HCT116 (cell line): ENCODE measurements at places on chromosomes 6 and 20. TPM values are rescaled to one million over a fixed set of nuclear protein-coding genes. Genes with fewer than 3 reads are reported as not detected.
A peak's percentile ranks its signal among the peaks of the same experiment; 100 is the strongest.

DNA sequence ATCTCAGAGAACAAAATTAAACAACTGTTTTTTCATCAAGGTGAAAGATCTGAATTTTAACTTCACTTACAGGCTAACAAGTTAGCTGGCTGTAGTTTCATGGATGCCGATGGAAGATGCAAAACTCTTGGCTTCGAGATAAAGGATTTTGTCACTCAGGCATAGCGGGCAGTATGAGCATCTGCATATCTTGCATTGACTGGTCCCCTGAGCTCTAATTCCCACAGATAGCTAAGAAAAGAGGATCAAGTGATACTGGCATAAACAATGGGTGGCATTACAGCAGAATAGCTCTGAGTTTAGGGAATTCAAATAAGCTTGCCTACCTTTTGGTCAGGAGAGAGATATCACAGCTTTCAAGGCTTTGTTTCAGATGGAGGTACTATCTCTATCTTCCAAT lies 1.8 kb upstream of the CLVS2 start:
- no peak for DNase-seq
- no peaks in the 10 kb centered on the region for H3K36me3 ChIP-seq
- no peaks in the 10 kb centered on the region for H3K4me1 ChIP-seq
- H3K4me3 ChIP-seq, result no peak overlapping the region
- H3K27ac ChIP-seq, result no peak overlapping the region

GRCh38 chr20:49811825-49812506 lies 662 bp upstream of the SLC9A8 start:
- peaks cover 2% of the 10 kb centered on the region; the same call in 1 of the 2 replicates for H3K36me3 ChIP-seq
- DNase-seq, result no peak
- peak overlapping the region; percentile 67 for H3K27ac ChIP-seq

GRCh38 chr6:167767715-167768107 lies 59.0 kb upstream of the AFDN start:
- H3K27ac ChIP-seq, result no peak overlapping the region
- H3K4me3 ChIP-seq, result no peak overlapping the region
- H3K27me3 ChIP-seq, result no peaks in the 10 kb centered on the region; the same call in none of the 2 replicates
- H3K36me3 ChIP-seq, result no peaks in the 10 kb centered on the region

- no peak overlapping the region for H3K4me3 ChIP-seq
- peaks cover 15% of the 10 kb centered on the region; the same call in 1 of the 2 replicates for H3K4me1 ChIP-seq
- H3K36me3 ChIP-seq, result no peaks in the 10 kb centered on the region
Observed at GRCh38 chr6:20126102-20126752, 86.0 kb downstream of the MBOAT1 start.

GRCh38 chr20:45685896-45686295 lies 15.9 kb upstream of the WFDC11 start:
- no peaks in the 10 kb centered on the region for H3K27me3 ChIP-seq
- H3K27ac ChIP-seq, result no peak overlapping the region
- no peaks in the 10 kb centered on the region for H3K4me1 ChIP-seq
- DNase-seq, result no peak

GRCh38 chr6:104887350-104887749 lies 27.6 kb upstream of the HACE1 start:
- H3K4me1 ChIP-seq, result no peaks in the 10 kb centered on the region
- no peak overlapping the region for H3K4me3 ChIP-seq
- no peaks in the 10 kb centered on the region for H3K36me3 ChIP-seq
- no peaks in the 10 kb centered on the region for H3K27me3 ChIP-seq
- DNase-seq, result no peak

DNA sequence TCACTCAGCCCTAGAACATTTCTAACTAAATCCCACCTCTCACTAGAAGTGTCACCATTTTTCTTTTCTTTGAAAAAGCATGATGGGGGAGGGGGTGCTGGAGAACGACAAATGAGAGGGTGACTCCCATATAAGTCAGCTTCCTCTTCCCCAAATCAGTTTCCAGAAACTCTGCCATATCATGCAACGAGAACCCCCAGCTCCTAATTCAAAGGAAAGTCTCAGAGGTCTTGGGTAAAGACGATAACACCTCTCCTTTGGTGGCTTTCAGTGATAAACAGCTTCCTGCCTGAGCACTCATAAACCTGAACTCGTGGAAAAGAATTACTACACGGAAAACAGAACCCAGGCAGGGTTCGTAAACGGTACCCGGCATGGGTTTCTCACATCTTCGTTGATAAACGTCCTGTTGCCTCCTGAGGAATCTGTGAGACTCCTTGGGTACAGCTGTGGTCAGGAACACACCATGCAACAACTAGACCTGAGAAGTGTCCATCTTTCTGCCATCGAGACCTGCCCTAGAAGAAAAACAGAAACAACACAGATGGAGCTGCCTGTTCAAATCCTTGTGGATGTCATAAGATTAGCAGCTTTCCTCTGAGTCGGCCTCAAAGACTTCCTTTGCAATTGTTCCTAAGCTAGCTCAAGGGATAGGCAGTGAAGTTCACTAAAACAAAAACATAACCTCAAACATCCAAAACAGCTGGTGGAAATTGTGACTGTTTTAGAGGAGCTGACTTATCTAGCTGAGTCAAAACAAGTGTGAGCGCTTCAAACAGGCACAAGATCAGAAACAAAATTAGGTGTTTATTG lies 185.8 kb upstream of the PRDM1 start:
- no peak overlapping the region for H3K27ac ChIP-seq
- DNase-seq, result no peak
- H3K4me3 ChIP-seq, result no peak overlapping the region
- H3K4me1 ChIP-seq, result no peaks in the 10 kb centered on the region
- no peaks in the 10 kb centered on the region for H3K27me3 ChIP-seq

GRCh38 chr20:53133125-53133524 lies 161.0 kb downstream of the TSHZ2 start:
- no peaks in the 10 kb centered on the region for H3K36me3 ChIP-seq
- H3K4me3 ChIP-seq, result no peak overlapping the region
- no peaks in the 10 kb centered on the region for H3K4me1 ChIP-seq

GRCh38 chr6:125316621-125317020 lies 14.9 kb upstream of the HDDC2 start:
- H3K4me1 ChIP-seq, result no peaks in the 10 kb centered on the region
- H3K36me3 ChIP-seq, result no peaks in the 10 kb centered on the region
- H3K27ac ChIP-seq, result no peak overlapping the region
- DNase-seq, result no peak
- H3K27me3 ChIP-seq, result 0 out of 2 replicates have a peak, but pooled peaks cover 3% of the 10 kb centered on the region
- H3K4me3 ChIP-seq, result no peak overlapping the region

DNA sequence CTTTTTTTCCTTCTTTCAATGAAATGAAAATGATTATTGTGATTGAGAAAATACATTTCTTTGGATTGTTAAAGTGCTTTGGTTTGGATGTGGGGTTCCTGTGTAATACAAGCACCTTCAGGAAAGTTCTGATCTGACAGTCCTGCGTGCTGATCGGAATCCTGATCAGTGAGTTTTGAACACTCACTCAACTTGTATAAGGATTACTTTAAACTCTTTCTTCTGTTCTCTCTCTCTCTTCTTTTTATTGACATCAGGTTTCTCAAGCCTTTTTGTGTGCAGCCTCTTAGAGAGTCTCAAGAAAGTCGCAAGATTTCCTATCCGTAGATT lies 710 bp downstream of the TINAG start:
- no peaks in the 10 kb centered on the region for H3K36me3 ChIP-seq
- no peaks in the 10 kb centered on the region for H3K27me3 ChIP-seq
- H3K4me3 ChIP-seq, result no peak overlapping the region

- DNase-seq, result peak; percentile 16
- H3K36me3 ChIP-seq, result no peaks in the 10 kb centered on the region
- H3K27me3 ChIP-seq, result no peaks in the 10 kb centered on the region
- no peak overlapping the region for H3K27ac ChIP-seq
Observed at GRCh38 chr6:44489910-44490604, 102.6 kb downstream of the CDC5L start.

DNA sequence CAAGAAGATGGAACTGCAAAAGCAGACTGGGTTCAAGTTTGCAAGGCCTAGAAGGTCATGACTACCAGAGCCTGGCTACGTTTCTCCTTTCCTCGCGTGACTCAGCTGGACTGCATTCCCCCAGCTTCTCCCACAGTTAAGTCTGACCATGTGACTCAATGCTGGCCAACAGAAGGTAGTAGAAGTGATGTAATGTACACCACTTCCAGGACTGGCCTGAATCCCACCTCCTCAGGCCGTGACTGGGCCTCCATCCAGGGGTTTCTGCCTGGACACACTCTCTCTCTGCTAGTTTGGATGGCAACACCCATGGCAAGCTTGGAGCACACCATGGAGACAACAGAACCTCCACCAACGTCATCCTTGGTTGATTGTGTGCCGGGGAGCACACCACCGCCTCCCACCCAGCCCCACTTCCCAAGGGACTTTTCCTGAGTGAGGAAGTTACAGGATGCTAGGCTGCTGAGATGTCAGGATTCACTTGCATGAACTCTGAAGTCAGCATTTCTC lies 112.0 kb upstream of the CDYL start:
- DNase-seq, result no peak
- no peaks in the 10 kb centered on the region for H3K4me1 ChIP-seq
- H3K36me3 ChIP-seq, result no peaks in the 10 kb centered on the region
- H3K27me3 ChIP-seq, result no peaks in the 10 kb centered on the region

- H3K4me1 ChIP-seq, result peaks cover 45% of the 10 kb centered on the region
- H3K4me3 ChIP-seq, result no peak overlapping the region
- DNase-seq, result peak; percentile 62
Observed at GRCh38 chr20:47196091-47197081, 160.1 kb downstream of the ZMYND8 start.

DNA sequence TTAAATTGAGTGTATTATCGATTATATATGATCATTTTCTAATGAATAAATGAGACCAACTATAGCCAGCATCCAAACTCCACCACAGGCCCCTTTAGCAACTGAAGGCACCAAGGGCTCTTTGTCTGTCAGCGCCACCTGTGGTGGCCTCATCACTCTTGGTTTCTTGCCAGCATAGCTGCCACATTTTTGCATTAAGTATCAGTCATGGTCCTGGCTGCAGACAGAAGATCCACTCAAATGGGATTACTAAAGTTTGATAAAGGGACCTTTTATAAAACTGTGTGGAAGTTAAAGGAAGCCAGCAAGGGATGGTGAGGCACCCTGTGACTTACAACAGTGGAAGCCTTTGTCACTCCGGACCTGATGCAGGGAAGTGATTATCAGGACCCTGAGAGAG lies 162.9 kb downstream of the C6orf118 start:
- no peaks in the 10 kb centered on the region for H3K27me3 ChIP-seq
- H3K27ac ChIP-seq, result no peak overlapping the region
- H3K36me3 ChIP-seq, result no peaks in the 10 kb centered on the region

DNA sequence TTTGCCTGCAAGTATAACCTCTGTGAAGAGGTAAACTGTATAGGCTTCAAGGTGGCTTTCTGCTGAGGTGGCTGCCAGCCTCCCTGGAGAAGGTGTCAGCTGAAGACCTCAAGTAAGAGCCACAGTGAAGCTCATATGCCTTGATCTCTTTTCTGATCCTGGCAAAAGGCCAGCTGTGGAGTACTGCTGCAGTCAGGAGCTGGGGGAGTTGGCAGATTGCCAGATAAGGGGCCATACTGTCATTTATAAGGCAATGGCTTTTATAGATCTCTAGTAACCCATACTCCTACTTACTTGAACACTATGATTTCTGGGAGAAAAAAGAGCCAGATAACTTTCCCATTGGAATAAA lies 8.8 kb upstream of the CEP85L start:
- H3K4me1 ChIP-seq, result no peaks in the 10 kb centered on the region
- no peaks in the 10 kb centered on the region for H3K36me3 ChIP-seq
- no peak for DNase-seq
- H3K4me3 ChIP-seq, result no peak overlapping the region

- no peak for DNase-seq
- H3K27me3 ChIP-seq, result peaks cover 11% of the 10 kb centered on the region; the same call in 1 of the 2 replicates
- no peak overlapping the region for H3K27ac ChIP-seq
- no peak overlapping the region for H3K4me3 ChIP-seq
- no peaks in the 10 kb centered on the region for H3K4me1 ChIP-seq
Observed at GRCh38 chr6:170489836-170490235, 63.3 kb downstream of the PSMB1 start.

- no peak for DNase-seq
- no peaks in the 10 kb centered on the region for H3K27me3 ChIP-seq
- no peak overlapping the region for H3K4me3 ChIP-seq
- no peaks in the 10 kb centered on the region for H3K36me3 ChIP-seq
Observed at GRCh38 chr6:38234934-38235682, 404.6 kb downstream of the BTBD9 start.

GRCh38 chr6:169087443-169088041 lies 166.1 kb downstream of the THBS2 start:
- no peaks in the 10 kb centered on the region for H3K4me1 ChIP-seq
- H3K27ac ChIP-seq, result no peak overlapping the region
- H3K4me3 ChIP-seq, result no peak overlapping the region
- H3K27me3 ChIP-seq, result no peaks in the 10 kb centered on the region
- no peak for DNase-seq

DNA sequence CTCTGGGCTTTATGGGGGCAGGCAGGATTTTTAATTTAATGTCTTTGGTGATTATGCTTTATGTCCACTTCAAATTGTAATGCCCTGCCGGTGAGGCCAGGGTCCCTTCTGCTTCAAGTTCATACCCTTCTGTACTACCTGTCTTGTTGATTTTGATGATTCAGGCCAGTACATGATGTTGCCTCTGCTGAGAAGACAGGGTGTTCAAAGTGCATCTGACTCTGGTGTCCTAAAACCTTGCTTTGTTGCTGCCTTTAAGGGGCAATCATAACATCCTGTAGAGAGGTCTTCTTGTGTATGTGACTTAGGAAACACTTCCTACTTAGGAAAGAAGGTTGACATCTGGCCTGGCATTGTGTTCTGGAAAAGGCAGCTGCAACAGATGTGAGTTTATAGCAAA lies 113.2 kb downstream of the TMEM170B start:
- H3K27me3 ChIP-seq, result no peaks in the 10 kb centered on the region
- H3K4me3 ChIP-seq, result no peak overlapping the region
- no peak overlapping the region for H3K27ac ChIP-seq
- no peak for DNase-seq
- peaks cover 17% of the 10 kb centered on the region for H3K4me1 ChIP-seq

GRCh38 chr6:8483650-8484049 lies 48.3 kb upstream of the SLC35B3 start:
- no peak overlapping the region for H3K4me3 ChIP-seq
- no peaks in the 10 kb centered on the region for H3K27me3 ChIP-seq
- no peaks in the 10 kb centered on the region for H3K36me3 ChIP-seq
- H3K4me1 ChIP-seq, result no peaks in the 10 kb centered on the region
- H3K27ac ChIP-seq, result no peak overlapping the region
- no peak for DNase-seq

DNA sequence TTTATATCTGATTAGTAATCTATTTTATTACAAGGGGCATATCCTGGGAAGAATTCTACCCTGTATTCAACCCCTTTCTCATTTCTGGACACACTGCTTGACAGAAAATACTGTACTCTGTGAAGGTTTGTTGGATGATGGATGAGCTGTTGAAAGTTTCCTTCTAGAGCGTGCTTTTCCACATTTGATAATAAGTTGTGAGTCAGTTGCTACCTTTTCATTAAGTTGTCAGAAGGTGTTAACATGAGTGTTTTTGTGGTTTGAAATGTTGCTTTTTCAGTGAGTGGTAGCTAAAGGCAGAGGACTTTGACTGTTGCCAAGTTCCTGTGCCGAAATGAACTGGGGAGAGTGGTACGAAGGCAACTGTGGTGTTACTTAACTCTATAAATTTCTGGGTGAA lies 3.9 kb upstream of the ECI2 start:
- DNase-seq, result no peak
- H3K27ac ChIP-seq, result no peak overlapping the region
- no peaks in the 10 kb centered on the region for H3K36me3 ChIP-seq
- H3K27me3 ChIP-seq, result no peaks in the 10 kb centered on the region

Gene PCK1
- 0.49 TPM for total RNA-seq

Gene SLC22A3
- 0.07 TPM for total RNA-seq

Gene NFATC2
- total RNA-seq, result 5.0 TPM

Gene FLRT3
- total RNA-seq, result 1.5 TPM

Gene SLC17A3
- total RNA-seq, result not detected

Gene MCCD1
- not detected for total RNA-seq

Gene MRS2
- 39.9 TPM for total RNA-seq

Gene BEND3
- total RNA-seq, result 6.3 TPM

Gene HUS1B
- total RNA-seq, result 0.76 TPM

Gene CDH26
- 0.34 TPM for total RNA-seq

Gene CDH22
- 1.8 TPM for total RNA-seq

Gene SNAI1
- 13.4 TPM for total RNA-seq

Gene CALHM4
- not detected for total RNA-seq
